NCI-H446 (cell line): ENCODE measurements at places on chromosomes 6 and 20.

DNA sequence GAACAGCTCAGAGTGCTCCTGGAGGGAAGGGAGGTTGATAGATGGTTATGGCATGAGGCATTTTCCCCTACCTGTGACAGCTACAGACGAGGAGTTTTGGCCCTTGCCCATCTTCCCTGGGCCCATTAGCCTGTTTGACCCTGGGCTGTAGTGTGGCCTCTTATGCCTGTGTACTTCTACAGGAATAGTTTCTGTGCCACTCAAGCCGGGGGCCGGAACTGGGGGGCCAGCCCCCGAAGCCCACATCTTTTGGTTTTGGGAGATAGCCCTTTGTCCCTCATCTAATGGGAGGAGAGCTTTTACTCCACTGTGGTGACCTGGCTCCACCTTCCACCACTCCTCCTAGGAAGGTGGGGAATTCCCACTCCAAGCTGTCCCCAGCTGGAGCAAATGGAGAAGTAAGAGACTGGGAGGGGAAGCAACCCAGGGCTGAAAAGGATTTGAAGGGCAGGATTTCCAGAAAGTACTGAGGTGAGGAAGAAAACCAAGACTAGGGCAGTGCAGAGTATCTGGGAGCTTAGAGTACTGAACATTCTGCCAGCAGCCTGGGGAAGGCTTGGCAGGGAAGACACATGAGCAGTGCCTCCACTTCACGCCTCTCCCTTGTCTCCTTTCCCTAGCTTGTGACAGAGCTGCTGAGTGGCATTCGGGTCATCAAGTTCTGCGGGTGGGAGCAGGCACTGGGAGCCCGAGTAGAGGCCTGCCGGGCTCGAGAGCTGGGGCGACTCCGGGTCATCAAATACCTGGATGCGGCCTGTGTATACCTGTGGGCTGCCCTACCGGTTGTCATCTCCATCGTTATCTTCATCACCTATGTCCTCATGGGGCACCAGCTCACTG is 6.9 kb downstream of the ABCC10 start:
- no peak for DNase-seq

DNA sequence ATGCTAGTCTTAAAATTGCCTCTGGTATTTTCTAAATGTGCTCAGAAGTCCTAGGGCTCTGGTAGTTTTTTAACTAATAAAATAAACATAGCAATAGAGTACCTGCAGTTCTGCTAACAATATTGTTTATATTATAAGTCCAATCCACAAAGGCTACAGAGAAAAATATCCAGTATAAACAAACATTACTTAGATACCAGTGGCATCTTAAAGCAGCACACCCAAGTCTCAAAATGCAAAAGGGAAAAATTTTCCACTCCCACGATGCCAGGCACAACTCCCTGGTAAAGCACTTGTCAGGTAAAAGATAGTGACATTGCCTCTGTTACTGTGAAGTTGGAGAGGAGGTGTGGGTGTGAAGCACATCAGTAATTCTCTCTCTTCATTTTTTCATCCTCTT is 123.3 kb downstream of the OGFRL1 start:
- DNase-seq, result no peak

DNA sequence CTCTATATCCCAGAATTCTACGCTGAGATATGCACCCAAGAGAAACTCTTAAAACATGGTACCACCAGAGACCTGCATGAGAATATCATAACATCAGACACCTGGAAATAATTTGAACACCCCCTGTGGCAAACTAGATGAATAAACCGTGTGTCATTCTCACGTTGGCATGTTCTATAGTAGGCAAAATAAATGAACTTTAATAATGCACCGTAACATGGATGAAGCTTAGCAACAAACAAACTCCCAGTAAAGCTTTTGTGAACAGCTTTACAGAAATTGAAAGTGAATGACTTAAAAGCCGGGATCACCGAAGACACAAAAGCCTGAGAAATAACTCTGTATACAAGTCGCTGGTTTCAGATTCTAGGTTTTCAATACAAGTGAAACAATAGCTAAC is 1166.8 kb upstream of the CITED2 start:
- no peak for DNase-seq

DNA sequence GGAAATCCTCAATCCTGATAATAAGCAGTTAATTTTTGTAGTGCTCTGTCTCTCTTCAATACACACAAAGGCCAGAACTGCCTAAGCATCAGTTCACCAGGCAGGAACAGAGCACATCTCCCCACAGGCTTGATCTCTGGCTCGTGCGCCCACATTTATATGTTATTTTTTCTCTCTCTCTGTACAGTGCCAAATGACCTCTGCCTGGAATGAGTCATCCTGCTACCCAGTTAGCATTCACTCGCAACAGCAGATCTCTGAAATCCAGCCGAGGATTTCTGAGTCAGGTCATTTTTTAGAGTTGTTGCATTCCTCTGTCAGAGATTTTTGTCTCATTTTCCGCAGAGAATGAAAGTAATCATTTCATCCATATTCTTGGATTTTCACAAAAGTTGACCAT is 107.1 kb downstream of the COL12A1 start:
- no peak for DNase-seq

GRCh38 chr20:62898970-62899632 is 27.2 kb downstream of the DIDO1 start:
- DNase-seq, result no peak

DNA sequence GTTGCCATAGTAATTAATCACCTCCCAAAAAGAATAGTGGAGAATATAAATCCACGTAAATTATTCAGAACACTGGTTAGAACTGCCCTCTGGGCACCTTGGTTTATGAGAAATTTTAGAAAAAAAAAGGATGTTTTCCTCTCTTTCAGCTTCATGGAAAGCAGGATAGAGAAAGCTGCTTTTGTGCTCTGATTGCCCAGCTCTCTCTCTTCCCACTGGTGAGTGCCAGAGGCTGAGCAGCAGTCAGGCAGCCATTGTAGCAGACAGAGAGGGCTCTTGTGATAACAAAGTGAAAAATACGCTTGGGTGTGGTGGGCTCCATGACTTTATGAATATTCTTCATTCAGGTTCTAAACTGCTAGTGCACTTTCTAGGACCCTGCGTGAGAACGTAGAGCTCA is 26.4 kb downstream of the SLC35F1 start:
- no peak for DNase-seq

DNA sequence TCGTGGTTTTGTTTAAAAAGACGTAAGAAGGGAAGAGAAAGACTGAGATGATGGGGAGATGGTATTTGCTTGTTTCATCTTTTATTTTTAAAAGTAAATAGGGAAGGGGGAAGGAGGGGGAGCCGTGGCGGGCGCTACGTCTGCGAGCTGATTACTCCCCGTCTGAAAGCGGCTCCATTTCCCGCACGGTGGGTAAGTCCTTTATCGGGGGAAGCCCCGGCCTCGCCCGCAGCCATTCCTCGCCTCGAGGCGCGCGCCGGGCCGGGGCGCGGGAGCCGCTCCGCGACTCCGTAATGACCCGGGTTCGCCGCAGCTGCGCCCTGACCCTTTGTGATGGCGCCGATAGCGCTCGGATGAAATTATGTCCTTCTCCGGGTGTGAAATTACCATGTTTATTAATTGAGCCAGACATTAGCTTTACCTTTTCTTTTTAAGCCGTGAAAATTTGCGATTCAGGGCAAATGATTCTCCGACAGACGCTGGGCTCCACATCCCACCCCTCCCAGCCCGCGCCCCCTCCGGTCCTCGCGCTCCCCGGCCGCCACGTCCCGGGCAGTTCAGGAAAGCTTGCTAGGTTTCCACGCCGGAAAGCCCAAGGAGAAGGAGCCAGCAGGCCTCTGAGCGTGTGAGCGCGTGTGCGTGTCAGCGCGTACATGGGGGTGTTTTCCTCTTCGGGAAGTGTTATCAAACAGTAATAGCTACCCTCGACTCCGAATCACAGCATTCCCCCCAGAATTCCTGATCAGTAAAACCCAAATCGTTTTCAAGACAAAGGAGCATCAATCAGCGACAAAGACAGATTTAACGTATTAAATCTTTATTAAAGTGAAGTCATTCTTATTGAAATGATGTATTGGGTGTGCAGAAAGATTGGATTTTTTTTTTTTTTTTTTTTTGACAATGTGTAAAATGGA is 30.0 kb downstream of the TFAP2A start:
- DNase-seq, result no peak

DNA sequence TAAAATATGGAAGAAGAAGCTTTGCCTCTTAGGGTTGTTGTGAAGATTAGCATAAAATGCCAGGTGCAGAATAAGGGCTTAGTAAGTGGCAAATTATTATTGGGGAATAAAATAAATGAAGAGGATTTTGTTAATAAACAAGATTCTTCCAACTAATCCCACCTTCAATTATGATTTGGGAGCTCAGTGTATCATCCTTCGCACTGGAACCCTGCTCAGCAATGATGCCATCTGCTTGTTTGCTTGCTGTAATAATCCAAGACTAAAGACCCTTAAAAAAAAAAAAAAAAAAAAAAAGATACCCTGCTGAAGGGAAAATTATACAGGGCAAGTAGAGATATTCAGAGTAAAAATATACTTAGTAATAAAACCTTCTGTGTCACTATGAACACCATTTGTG is 62.0 kb upstream of the RREB1 start:
- DNase-seq, result no peak

GRCh38 chr6:15423286-15423993 is 177.6 kb downstream of the JARID2 start:
- no peak for DNase-seq
